ENCODE measurements at places on chromosomes 12 and 14.

- no peak for DNase-seq
Observed at GRCh38 chr12:228846-229200, 14.9 kb upstream of the SLC6A12 start.

- no peak for DNase-seq
Observed at GRCh38 chr12:66072135-66072534, 58.4 kb downstream of the LLPH start.

GRCh38 chr12:122661246-122661645 lies 41.9 kb downstream of the HCAR2 start:
- DNase-seq = no peak

GRCh38 chr12:95102916-95103671 lies 29.7 kb upstream of the NR2C1 start:
- no peak for DNase-seq

DNA sequence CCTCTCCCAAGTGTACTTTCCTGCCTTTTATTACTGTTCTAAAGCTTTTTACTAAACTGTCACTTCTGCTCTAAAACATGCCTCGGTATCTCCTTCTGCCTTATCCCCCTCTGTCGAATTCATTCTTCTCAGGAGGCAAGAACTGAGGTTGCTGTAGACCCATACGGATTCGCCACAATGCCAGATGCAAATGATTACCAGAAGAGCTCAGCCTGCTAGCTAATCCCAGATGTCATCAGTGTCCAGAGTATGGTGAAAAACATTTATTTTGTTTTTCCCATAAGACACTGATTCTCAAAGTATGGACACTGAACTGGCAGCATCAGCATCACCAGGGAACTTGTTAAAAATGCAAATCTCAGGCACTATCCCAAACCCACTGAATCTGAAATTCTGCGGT lies 359.3 kb downstream of the TMTC2 start:
- DNase-seq = no peak

GRCh38 chr12:19799895-19800602 lies 360.8 kb downstream of the AEBP2 start:
- no peak for DNase-seq

GRCh38 chr14:104080376-104081260 lies 4.9 kb upstream of the ASPG start:
- no peak for DNase-seq

- DNase-seq = no peak
Observed at GRCh38 chr12:124901003-124901402, 13.4 kb downstream of the UBC start.

GRCh38 chr14:79997509-79998208 lies 213.6 kb downstream of the DIO2 start:
- DNase-seq = no peak

DNA sequence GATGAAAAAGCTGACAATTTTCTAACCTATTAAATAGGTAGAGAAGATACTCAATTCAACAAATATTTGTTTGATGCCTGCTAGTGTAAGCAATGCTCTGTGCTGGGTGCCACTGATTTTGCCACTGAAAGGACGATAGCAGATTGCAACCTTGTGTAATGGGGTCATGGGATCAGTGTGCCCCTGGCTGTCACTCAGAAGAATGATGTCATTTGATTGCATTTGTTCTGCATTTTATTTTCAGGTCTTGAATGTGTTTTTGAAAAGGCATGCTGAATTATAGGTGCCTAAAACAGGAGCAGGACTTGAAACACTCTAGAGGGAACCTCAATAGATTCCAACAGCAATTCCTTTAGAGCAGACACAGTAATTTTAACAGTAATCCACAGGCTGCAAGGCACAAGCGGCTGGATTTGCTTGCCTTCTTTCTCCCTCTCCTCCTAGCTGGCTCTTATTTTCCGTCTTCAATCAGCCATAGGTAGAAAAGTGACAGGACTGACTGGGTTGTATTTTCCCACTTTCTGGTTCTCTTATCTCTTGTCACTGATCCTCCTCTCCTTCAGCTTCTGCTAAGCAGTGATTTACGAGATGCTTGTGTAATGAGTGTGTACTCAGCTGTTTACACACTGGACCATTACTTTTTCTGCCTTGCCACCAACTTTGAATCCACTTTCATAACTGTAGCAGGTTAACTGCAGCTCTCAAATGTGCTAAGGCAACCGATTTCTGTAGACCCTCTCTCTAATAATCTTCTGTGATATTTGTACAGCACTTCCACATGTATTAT lies 4.1 kb downstream of the PLXNC1 start:
- no peak for DNase-seq

GRCh38 chr12:32331133-32331532 lies 68.2 kb upstream of the FGD4 start:
- no peak for DNase-seq

DNA sequence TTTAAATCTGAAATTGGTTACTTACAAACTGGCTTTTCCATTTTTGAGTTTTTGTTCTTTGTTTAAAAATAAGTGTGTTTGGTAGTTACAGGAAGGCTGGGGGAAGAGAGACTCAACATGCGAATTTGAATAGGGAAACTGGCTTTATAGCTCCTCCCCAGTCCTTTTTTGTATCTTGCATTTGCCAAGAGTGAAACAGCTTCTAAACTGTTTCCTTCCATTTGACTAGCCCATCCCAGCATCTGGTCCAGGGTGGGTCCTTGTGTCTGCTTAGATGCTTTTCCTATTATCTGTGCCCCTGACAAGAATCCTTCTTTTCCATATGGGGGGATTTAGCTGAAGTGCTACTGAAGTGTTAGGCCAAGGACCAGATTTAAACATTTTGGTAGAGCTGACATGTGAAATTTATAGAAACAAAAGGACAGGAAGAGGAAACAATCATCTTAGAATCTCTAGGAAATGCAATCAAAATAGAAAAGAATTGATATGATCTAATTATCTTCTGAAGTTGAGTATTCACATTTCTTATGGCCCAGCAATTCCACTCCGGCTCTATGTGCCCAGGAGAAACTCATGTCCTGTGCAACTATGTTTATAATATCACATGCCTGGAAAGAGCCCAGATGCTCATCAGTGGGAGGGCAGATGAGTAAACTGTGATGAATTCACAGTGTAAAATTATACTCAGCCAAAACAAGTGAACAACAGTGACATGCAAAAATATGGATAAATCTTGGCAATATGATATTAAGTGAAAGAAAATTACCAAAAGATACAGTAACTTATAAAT lies 7.4 kb downstream of the SMOC1 start:
- DNase-seq = no peak

DNA sequence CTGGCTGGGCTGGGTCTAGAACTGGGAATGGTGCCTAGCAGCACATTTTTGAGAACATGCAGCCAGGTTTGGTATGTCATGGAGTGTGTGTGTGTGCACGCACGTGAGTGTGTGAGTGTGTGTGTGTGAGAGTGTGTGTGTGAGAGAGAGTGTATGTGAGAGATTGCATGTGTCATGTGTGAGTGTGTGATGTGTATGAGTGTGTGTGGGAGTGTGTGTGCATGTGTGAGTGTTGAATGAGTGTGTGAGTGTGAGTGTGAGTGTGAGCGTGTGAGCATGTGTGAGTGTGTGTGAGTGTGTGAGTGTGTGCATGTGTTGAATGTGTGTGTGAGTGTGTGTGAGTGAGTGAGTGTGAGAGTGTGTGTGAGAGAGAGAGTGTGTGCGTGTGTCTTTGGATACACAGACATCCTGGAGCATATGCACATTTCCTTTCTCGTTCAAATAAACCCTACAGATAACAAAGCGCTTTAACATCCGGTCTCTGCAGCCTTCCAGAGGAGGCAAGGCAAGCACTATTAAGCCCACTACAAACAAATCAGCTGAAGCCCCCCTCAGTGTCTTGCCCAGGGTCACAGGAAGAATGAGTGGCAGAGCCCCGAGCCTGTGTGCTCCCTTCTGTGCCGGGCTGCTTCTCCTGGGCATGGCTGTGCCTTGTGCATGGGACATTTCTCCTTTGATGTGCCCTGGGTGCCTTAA lies 108.7 kb upstream of the ETV6 start:
- DNase-seq = no peak

DNA sequence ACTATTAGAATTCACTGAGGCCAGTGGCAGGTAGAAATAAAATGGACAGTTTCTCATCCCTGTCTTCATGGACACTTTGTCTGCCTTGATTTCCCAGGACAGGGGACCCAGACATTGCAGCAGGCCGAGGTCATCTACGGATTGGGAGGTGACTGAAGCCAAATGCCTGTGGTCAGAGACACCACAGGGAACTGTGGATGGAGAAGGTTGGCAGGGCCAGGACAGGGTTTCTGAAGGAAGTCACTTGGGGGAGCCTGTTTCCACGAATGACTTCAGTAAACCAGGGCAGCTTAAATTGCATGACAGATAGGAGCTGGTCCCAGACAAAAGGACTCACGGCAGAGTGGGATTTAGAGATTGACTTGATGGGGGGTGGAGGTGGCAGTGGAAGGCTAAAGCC lies 224.9 kb downstream of the NTF3 start:
- DNase-seq = no peak

GRCh38 chr14:49861699-49862088 lies 9.1 kb upstream of the NEMF start:
- peak; percentile 39 for DNase-seq

DNA sequence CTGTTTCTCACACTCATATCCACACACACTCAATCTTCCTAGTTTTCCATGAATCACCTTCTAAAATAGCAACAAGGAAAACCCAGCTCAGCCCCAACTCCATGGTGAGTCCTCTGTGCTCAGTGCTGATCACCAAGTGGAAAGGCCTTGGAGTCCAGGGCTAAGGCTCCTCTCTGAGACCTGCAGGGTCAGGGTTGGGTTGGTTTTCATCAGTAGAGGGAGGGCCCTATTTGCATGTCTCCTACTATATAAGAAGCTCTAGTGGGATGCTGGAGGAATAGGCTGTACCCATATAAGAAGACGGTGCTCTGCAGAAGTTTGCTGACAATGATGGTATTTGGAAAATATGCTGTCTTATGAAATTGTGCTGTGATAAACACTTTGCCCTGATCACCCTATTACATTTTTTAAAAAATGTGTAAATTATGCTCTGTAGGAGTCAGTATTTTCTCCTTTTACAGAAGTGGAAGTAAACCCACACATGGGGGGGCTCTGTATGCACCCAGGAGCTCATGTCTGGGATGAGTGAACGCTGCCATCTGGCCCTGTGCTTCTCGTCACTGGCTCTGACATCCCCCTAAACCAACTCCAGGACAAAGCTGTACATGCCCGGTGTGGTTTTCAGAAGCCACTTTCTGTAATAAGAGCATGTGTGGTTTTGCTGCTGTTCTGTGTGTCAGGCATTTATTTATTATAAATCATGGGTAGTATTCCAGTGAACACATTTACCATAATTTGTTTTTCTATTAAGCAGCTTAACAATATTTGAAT lies 536.3 kb downstream of the TMEM121 start:
- no peak for DNase-seq

DNA sequence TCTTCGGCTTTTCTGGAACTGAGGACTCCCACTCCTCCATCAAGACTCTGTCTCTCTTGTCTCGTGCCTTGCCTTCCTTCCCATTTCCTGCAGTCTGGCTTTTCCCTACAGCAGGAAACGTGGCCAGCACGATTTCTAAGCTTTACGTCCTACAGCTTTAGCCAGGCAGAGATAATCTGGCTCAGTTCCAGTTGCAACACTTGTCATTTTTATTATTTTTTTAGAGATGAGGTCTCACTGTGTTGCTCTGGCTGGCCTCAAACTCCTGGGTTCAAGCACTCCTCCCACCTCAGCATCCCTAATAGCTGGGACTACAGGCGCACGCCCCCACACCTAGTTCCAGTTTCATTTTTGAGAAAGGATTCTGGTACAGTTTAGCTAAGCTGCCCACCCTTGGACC lies 19.9 kb downstream of the CALM1 start:
- DNase-seq = no peak

DNA sequence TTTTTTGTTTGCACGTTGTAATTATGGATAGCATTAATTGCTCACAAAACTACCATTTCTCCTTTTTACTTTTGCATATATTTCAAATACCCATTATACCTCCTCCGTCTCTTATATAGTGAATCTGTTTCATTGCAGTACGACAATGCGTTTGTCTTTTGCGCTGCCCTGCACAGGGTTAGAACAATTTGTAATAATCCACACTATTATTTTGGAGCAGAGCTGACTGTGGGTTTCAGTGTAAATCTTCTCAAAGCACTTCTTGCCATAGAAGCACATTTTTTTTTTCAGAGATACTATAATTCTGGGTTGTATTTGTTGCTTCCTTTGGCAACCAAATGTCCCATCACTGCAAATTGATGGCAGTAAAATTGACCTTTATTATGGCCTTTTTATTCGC lies 451.8 kb upstream of the STXBP6 start:
- DNase-seq = no peak

GRCh38 chr12:2233034-2233433 lies 180.2 kb downstream of the CACNA1C start:
- DNase-seq = no peak

- DNase-seq = no peak
Observed at GRCh38 chr12:5050542-5050941, 6.9 kb downstream of the KCNA5 start.

DNA sequence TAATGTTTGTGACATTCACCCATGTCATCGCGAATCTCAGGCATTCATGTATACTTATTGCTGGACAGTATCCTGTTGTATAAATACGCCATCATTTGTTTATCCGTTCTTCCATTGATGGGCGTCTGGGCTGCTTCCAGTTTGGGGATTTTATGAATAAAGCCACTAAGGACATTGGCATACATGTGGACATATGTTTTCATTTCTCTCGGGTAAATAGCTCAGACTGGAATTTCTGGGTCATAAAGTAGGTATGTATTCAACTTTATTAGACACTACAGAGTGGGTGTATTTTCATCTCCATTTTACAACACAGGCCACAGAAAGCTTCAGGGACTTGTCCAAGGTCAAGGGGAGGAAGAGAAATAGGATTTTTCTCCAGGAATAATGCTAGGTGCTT lies 48.9 kb downstream of the HRK start:
- no peak for DNase-seq

- DNase-seq = peak; percentile 49
Observed at GRCh38 chr14:21087294-21088091, 11.0 kb downstream of the ZNF219 start.
